ENCODE measurements at places on chromosomes 3 and 15.

GRCh38 chr3:38004415-38005075, 14.0 kb downstream of the VILL start:
- DNase-seq: peak; percentile 62

DNA sequence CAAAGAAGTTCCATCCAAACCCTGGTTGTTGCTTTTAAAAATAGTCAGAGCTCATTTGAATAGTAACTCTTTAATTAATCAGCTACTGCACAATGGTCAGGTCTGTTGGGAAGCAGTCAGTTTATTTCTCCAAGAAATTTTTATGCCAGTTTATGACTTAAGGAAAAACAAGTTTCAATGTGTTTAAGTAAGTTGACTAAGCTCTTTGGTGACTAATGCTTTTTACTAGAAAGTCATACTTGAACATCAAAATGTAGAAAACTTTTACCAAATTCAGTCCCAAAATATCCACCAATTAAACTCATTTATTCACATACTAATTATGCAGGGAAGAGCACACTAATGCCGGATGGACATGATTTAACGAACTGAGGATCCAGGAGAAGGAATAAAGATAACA, 22.1 kb downstream of the PRICKLE2 start:
- DNase-seq: no peak

- no peak for DNase-seq
These were observed 4.1 kb upstream of the RARB start for GRCh38 chr3:25423780-25424588.

GRCh38 chr3:13598926-13599886, 50.3 kb downstream of the FBLN2 start:
- peak; percentile 1 for DNase-seq

GRCh38 chr15:58534556-58534955, 102.8 kb downstream of the LIPC start:
- no peak for DNase-seq

GRCh38 chr3:108158251-108158650, 64.0 kb downstream of the IFT57 start:
- DNase-seq: peak; percentile 92

DNA sequence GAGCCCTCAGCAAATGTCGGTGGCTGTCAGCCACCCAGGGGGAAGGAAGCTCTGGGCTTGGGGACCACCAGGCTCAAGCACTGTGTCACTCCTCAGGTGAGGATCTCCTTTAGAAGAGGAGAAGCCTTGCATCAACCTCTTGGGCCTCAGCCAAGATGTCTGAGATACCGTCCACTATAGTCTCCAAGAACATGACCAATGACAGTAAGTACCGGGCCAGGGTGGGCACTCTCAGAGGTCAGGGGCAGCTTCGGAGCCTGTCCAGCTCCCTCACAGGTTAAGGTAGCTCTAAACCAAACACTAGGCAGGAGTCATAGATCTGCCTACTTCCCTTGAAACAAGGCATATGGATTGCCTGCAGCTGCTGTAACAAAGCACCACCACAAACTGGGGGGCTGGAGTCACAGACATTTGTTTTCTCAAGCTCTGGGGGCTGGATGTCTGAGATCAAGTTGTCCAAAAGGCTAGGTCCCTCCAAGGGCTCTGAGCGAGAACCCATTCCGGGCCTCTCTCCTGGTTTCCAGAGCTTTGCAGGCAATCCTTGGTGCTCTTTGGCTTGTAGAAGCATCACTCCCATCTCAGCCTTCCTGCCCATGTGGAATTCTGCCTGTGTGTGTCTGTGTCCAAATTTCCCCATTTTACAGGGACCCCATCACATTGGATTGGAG, 1.3 kb downstream of the CFAP100 start:
- no peak for DNase-seq

DNA sequence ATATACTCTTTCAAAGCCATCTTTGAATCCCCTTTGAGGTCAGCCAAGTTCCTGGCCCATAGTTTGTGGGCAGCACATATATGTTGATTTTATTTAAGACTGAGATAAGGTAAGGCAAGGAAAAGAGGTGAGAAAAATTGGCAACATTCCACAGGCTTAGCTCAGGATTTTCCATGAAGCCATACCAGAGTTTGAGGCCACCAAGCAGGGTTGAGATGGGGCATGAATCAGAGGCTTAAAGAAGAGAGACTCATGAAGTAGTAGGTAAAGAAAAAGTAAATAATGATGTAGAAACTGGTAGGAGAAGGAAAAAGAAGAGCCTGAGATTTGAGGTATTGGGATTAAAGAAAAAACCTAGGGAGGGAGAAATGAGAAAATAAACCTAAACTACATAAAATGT, 89.2 kb downstream of the MYO5A start:
- no peak for DNase-seq

DNA sequence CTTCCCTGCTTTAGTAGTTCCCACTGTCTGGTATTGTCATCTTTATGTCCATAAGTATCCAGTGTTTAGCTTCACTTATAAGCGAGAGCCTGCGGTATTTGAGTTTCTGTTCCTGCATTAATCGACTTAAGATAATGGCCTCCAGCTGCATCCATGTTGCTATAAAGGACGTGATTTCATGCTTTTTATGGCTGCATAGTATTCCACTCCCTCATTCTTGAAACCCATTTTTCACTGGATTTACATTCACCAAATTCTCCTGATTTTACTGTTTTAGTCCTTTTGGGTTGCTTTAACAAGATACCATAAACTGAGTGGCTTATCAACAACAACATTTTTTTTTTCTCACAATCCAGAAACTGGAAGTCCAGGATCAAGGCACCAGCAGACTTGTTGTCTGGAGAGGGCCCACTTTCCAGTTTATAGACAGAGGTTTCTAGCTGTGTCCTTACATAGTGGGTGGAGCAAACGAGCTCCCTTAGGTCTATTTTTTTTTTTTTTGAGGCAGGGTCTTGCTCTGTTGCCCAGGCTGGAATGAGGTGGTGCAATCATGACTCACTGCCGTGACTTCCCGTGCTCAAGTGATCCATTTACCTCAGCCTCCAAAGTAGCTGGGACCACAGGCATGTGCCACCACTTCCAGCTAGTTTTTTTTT, 6.1 kb upstream of the TICRR start:
- DNase-seq: no peak

DNA sequence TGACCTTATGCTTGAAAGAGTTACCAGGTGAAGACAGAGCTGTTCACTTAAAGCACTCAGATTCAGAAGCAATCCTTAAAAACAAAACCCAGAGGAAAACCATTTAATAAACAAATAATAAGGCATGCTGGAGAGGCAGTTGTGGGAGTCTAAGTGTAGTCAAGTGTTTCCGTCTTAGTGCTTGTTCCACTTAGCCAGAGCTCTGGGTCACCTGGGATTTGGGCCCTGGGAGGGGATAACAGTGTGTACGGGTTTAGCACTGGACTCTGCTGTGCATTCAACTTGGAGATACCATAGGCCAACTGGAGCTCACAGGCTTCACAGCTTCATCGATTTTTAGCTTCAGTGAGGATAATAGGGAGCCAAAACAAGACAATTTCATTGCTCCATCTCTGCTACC, 444.6 kb downstream of the CNTN4 start:
- DNase-seq: no peak

DNA sequence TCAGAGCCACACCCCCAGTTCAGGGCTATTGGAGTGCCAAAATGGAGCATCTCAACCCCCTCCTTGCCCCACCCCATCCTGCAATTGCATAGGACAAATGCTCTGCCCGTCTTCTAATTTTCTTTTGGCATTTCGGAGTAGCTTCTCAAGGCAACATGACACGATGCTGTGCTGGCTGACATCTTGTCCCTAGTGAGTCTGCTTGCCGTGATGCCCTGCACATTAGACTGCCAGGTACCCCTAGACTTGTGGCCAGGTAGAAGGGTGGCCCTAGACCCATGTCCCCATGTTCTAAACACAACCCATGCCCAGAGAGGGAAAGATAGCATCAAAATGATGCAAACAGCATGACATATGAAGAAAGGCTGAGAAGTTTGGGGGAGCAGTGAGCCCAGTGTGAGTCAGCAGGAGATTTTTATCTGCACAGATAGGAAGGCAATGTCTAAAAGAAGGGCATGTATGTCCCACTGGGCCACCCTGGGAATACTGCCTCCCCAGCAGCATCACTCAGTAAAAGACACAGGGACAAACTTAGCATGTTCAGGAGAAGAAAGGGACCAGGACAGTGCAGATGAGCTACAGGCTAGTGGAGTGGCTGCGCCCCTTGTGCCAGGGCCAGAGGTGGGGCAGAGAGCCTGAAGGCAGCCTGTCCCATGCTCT, 36.8 kb downstream of the CA12 start:
- DNase-seq: no peak

GRCh38 chr3:14505001-14505802, 34.9 kb downstream of the GRIP2 start:
- no peak for DNase-seq

- DNase-seq: no peak
These were observed 24.7 kb downstream of the TUSC7 start for GRCh38 chr3:116734243-116734642.

GRCh38 chr3:154225536-154225935, 98.8 kb downstream of the DHX36 start:
- DNase-seq: no peak

- no peak for DNase-seq
These were observed 63.0 kb upstream of the TSC22D2 start for GRCh38 chr3:150345021-150345538.

DNA sequence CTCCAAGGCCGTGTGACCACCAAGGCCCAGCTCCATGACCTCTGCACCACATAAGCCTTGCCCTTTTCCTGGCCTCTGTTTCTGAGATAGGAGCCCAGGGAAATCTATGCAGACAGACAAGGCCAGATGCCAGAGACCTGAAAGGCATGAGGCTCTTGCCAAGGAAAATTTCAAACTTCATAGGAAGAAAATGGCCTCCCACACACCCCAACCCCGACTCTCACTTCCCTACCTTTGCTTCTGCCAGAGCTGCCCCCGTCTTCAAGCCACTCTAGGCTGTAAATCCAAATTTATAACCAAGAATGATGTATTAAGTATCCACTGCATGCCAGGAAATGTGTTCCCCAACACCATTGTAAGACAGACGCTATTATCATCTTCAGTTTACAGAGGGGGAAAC, 65.5 kb upstream of the HRH1 start:
- DNase-seq: peak; percentile 43
